M059J (cell line): ENCODE measurements at places on chromosomes 2 and 18.

DNA sequence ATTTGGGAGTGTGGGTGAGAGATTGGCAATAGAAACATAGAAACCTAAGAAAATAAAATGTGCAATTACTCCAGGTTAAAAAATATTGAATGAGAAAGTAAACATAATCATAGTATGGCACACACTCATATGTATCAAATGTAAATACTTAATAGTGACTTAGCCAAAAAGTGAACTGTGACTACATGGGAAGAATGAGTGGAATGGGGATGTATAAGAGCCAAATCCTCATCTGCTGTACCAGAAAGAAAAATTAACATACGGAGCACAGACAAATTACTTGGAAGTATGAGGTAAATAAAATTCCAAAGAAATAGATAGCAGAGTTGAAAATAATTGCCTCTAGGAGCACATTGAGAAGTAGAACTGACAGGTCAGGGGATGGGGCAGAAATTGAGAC is 4.0 kb downstream of the FLACC1 start:
- no peak for DNase-seq

DNA sequence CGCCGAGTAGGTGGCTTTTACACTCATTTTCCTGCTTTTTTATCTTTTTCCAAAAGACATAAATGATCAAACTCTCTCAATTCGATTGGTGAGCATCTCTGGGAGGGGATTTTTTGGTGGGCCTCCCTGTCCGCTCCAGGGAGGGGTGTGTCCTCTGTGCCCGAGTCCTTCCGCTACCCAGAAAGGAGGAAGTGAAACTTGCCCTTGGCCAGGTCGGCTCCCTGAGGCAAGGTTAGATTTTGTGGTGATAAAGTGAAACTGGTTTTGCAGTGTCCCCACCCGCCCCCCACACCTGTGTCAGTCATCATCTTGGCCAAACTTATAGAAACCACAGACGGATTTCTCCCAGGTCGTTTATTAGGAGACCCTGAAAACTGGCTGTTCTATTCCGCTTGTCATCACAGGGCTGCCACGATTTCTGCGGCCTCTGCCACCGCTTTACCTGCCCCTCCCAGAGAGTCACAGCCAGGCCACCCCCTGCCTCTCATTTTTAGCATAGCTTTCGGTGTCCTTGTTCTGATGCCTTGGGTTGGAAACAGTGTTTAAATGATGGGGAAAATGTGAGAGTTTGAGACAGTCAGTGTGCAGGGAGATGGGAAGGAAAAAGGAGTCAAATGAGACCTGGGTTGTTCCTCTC is 93.6 kb downstream of the SH3BP4 start:
- DNase-seq, result no peak

DNA sequence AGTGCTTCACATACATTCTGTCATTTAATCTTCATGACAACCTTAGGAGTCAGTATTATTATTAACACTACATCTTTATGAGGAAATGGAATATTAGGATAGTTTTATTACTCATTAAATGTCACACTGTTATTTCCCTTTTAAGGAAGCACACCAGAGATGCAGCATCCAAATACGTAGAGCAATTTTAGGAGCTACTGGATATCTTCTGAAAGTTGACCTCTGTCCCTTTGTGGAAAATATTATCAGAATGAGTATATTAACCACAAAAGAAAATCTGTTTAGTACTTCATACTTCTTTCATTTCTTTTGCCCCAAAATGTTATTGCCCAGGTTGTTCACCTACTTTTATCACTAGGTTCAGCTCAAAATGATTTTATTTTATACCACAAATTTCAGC is 72.9 kb upstream of the APCDD1 start:
- peak; percentile 25 for DNase-seq

DNA sequence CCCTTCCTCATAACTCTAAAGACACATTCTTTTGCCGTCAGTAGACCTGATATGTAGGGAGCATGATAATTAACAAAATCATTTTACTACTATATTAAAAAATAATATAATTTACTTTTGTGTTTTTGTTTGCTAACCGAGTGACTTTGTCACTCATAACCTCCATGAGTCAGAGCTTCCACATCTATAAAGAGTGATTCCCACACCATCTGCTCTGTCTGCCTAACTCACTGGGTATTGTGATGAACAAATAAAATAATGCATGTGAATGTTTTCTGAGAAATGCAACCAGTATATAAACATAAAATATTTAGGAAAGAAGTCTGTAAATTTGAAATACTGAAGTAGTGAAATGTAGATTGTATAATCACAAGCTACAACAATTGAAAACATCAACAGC is 123.4 kb upstream of the DSEL start:
- peak; percentile 7 for DNase-seq

DNA sequence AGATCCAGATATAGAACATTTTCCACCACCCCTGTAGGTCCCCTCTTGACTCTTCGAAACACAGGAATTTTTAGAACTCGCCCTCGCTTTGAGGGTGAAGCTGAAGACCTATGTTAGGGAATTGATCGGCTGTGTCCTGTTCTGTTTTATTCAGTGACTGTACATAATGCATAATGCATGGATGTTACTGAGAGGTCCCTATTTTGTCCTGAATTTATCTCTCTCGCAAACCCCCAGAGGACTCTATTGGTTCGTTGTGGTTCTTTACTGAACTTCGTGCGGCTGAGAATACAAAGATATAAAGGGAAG is 431 bp upstream of the EIF5B start:
- no peak for DNase-seq

- DNase-seq, result no peak
These were observed 33.4 kb upstream of the DYSF start for GRCh38 chr2:71419976-71420375.

DNA sequence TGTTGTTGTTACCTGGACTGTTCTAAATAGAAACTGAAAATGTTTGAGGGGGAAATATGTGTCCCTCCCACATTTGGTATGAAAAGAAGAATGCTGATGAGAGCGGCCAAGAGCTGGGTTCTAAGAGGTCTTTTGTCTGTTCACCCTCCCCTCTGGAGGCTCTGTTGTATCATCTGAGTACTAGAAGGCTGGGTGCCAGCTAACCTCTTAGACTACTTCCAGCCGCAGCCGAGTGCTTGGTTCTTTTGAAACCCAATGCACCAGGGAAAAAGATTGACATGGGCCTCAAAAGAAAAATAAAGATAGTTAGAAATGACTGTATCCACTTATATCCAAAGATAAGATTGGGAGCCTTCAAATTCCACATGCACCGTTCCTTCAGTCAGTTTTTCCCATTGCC is 255.9 kb downstream of the TXNL1 start:
- DNase-seq, result no peak

- no peak for DNase-seq
These were observed 287.7 kb upstream of the ZSWIM2 start for GRCh38 chr2:187136646-187137045.

GRCh38 chr2:232937278-232937906 is 67.3 kb downstream of the SNORC start:
- peak; percentile 60 for DNase-seq

GRCh38 chr2:237090906-237091305 is 5.2 kb downstream of the COPS8 start:
- DNase-seq, result no peak

- no peak for DNase-seq
These were observed 43.2 kb upstream of the SALL3 start for GRCh38 chr18:78936251-78937005.

- DNase-seq, result no peak
These were observed 64.5 kb downstream of the ADI1 start for GRCh38 chr2:3454802-3455201.

GRCh38 chr2:230244211-230244610 is 18.7 kb downstream of the SP140 start:
- peak; percentile 67 for DNase-seq

- DNase-seq, result no peak
These were observed 60.2 kb downstream of the LRRC30 start for GRCh38 chr18:7291046-7291445.

GRCh38 chr2:27942612-27943547 is 52.4 kb downstream of the BABAM2 start:
- DNase-seq, result no peak

- no peak for DNase-seq
These were observed 310.3 kb upstream of the HS6ST1 start for GRCh38 chr2:128628996-128629395.

- peak; percentile 55 for DNase-seq
These were observed 14.3 kb downstream of the HTR2B start for GRCh38 chr2:231110551-231110950.

GRCh38 chr18:70398076-70398475 is 109.2 kb downstream of the SOCS6 start:
- DNase-seq, result peak; percentile 76

DNA sequence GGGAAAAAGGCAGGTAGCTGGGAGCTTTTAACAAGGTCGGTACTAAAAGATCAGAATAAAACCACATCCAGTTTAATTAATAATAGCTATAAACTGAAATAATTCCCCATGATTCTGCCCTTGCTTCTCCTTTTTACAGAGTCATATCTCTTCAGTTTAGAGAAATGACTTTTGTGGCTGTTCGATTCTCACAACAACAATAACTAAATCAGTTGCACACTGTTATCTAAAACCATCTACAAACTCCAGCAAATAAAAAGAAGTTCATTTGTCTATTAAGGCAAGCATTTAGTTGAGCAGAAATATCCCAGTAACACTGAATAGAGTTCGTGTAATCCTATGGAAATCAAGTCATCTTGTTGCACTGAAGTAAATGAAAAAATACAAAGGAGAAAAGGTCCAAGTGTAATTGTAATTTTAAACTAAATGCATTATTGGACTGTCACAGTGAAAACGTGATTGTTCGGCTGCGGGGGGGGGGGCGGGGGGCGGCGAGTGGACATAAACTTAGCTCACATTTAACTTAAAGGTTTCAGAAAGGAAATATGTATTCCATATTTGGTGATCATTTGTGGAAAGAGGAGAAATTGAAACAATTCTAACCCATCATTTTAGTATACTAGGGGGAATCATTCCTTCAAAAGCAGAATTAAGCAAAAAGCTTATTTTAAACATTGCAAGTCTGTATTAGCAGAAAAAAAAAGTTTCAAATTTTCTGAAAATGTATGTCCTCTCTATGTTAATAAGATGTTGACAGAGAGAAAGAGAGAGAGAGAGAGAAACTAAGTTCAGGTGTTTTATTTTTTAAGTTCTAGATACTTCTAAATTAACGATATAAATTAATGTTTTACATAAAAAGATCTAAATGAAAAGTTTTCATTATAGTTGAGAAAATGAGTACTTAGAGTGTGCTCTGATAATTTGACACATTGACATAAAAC is 144.5 kb downstream of the MEIS1 start:
- no peak for DNase-seq

DNA sequence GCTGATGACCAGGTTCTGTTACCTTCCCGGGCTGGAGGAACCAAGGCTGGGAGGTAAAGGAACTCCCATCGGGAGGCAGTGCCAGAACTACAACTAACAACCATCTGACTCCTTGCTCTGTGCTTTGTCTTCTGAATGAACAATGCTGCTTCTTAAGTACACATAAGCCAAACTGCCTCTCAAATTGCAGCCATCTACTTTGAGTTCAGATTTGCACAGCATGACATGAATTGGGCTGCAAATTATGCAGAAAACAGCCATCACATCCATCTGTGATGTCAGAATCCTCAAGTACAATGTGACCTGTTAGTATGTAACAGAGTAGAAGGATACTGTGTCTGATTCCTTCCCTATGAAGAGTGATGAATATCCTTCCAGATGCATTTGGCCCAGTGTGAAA is 290.6 kb downstream of the ZNF521 start:
- DNase-seq, result no peak

DNA sequence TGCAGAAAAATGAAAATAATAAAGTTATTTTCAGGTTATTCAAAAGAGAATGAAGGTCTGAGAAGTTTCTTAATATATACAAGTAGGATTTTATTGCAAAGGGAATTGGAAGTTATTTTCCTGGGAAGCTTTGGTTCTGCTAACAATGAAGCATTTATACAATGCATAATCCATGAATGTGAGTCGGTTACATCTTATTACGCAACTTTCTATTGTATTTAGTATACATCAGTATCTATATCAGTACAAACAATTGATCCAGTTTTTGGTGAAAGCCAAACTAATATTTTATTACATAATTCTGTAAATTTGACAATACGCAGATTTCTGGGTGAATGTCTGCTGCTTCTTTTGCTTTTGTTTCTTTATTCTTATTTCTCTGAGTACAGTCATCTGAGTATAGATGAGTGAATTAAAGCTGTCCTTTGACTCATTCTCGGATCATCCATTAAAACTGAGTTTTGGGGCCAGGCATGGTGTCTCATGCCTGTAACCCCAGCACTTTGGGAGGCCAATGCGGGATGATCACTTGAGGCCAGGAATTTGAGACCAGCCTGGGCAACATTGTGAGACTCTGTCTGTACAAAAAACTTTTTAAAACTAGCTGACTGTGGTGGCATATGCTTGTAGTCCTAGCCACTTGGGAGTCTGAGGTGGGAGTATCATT is 108.5 kb downstream of the SOCS6 start:
- peak; percentile 75 for DNase-seq

GRCh38 chr2:220154304-220154703 is 526.9 kb downstream of the SLC4A3 start:
- DNase-seq, result no peak

GRCh38 chr2:173075781-173076580 is at the start of gene MAP3K20:
TSS of gene MAP3K20 (plus strand) at chr2:173075846. CDS start at chr2:173091032, 15,186 bp downstream.
- DNase-seq, result peak; percentile 67

DNA sequence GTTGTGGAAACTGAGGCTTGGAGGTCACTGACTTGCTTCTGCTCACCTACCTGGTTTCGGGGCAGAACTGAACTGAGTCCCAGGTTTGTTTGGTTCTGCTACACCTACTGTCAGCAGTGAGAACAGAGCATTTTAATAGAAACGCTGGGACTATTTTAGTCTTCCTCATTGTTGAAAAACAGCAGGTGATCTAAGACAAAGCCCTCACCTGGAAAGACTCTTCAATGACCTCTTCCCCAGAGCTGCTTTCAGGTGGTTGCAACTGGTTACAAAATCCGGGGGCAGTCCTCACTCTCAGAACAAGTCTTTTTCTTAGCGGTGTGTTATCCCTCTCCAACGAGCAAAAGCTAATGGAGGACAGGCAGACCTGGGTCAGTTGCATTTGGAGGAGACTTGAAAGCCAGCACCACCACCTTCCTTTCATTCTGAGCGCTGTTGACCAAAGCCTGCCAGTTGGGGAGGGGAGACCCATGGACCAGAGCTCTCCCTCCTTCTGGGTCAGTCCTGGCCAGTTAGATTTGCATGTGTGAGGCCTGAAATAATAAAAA is 217.0 kb downstream of the NCK2 start:
- no peak for DNase-seq

- DNase-seq, result peak; percentile 55
These were observed 11.3 kb upstream of the GBX2 start for GRCh38 chr2:236179236-236180075.

GRCh38 chr2:46805401-46805951 is 110.1 kb downstream of the MCFD2 start:
- no peak for DNase-seq

GRCh38 chr2:240494194-240494793 is 58.8 kb downstream of the GPC1 start:
- DNase-seq, result no peak

DNA sequence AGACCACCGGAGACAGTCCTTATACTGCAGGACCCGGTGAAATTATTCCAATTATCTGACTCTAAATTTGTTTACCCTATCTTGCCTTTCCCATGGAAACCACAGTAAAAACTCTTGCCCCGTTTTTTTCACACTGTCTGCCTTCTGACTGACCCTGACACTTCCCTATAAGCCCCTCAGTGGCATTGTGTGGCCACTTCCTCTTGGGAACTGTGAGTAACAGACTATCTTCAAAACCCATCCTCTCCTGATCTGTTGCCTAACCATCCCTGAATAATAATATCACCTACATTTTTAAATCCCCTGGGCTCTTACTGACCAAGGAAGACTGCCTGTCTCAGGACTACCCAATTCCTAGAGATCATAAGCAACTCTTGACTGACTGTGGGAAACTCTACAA is 42.6 kb upstream of the RNF152 start:
- no peak for DNase-seq

- no peak for DNase-seq
These were observed 10.9 kb downstream of the UXS1 start for GRCh38 chr2:106183101-106183696.
